T-helper 2 cell treated with Interferon-gamma antibody and Interleukin-4, amounts not matched to agents 5 μg/mL and 100 μg/mL, for 36 hours (primary cell): ENCODE measurements at places on chromosomes 5 and 9.

DNA sequence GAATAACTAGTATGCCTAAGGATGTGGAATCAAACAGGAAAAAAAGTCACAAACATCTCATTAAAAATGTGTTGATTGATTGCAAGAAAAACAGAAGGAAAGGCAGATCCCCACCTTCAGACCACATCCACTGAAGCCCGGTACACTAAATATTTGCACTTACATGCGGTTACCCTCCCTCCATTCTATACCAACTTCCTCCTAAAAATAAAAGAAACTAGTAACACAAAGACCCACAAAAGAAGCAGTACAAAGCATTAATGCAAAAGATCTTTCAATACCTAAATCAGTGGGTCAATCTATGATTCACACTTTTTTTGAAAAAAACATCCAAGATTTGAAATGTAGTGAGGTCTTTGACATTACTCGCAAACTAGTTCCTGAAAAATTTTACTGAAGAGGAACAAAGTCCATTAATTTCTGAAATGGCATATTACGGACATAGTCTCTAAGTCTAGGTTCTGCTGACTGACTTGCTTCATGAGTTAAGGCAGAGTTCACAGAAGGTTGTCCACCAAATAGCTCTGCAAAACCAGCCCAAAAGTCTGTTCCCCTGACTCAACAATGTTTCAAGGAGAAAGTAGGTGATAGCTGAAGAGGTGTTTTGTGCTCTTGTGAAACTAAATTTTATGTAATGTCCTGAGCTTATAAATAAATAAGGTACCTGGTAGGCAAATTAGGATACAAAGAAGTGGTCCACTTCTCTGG is 100.7 kb downstream of the PAM start:
- no peak for DNase-seq

DNA sequence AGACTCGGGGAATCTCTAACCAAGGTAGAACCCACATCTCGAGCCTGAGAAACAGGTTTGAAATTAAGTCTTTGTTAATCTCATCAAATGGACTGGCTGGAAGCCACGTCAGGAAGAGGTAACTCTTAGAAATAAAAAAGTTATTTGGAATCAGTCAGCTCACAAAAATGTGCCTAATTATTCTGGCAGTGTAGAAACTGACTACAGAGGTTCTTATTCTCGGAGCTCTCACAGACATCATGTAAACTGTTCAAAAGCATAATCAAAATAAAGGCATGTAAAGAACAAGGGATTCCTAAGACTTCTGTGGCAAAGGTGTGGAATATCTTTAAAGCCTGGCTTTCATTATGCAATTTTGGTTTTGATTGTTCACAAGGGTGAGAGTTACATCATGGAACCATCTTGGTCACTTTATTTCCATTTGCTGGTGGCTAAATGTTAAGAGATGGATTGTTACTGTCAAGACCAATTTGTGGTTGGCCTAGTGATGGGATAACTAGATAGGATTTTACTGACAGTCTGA is 85.1 kb downstream of the OTULIN start:
- no peak for DNase-seq

GRCh38 chr5:6424110-6424659 is 24.5 kb upstream of the UBE2QL1 start:
- no peak for DNase-seq

- DNase-seq: no peak
Observed at GRCh38 chr5:131672776-131673175, 37.7 kb upstream of the RAPGEF6 start.

DNA sequence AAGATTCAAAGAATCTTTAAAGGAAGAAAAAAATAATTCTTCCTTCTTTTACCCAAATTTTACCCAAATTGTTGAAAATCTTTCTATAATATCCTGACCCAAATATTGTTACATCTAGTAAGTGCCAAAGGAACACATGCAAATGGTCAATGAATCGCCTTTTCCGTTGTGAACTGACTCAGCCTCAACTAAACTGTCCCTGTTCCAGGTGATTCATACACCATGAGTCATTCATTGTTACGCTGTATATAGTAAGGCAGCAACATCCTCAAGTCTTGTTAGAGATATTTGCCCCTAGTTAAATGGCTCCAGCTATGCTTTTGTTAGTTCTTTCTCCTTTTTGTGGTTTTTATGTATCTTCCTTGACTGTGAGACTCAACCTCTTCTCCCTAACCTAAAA is 9.7 kb downstream of the PTGER4 start:
- peak; percentile 74 for DNase-seq
